ENCODE measurements at places on chromosomes 7 and 10.

- ATAC-seq, result no peak
Observed at GRCh38 chr7:110291430-110291829, 799.5 kb upstream of the LRRN3 start.

DNA sequence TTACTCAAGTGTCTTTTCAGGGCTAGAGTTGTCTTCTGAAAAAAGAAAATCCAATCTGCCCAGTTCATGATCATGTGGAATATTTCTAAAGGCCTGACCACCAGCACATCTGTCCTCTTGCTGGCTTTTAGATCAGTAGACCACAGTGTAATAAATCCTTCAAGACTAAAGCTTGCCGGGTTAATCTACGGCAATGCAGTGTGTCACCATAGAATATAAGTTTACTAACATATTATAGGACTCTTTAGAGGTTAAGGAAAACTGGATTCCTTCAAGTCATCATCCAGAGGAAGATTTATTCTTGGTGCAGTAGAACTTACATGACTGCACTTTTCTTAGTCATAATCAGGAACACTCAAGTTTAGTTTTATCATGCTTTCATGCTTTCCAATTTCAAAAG lies 349.5 kb downstream of the SEMA3D start:
- no peak for ATAC-seq

DNA sequence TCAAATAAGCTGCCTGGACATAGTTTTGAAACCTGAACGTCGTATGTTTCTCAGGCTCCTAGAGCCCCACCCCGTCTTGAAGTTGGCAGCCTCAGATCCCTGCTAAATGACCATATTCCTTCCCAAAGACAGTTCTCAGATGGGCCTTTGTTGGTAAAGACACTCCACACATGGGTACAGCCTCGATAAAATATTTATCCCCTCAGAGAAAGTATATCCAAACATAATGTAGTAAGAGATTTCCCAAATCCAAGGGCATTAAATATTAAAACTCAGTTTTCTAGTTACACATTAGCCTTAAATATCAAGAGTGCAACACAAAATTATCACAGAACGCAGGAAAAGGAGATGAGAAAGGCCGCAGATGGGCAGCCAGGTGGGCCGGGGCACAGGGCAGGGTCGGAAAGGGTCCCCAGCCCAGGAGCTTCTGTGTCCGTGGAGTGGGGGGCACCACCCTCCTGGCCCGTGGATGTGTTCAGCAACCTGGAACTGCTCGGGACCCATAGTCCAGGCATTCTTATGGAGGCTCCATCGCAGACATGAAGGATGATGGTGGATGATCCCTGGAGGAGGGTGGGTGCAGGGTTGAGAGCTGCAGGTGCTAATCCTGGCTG lies 1.5 kb upstream of the CFAP46 start:
- no peak for ATAC-seq

- no peak for ATAC-seq
Observed at GRCh38 chr7:147276783-147277370, 1160.3 kb downstream of the CNTNAP2 start.

DNA sequence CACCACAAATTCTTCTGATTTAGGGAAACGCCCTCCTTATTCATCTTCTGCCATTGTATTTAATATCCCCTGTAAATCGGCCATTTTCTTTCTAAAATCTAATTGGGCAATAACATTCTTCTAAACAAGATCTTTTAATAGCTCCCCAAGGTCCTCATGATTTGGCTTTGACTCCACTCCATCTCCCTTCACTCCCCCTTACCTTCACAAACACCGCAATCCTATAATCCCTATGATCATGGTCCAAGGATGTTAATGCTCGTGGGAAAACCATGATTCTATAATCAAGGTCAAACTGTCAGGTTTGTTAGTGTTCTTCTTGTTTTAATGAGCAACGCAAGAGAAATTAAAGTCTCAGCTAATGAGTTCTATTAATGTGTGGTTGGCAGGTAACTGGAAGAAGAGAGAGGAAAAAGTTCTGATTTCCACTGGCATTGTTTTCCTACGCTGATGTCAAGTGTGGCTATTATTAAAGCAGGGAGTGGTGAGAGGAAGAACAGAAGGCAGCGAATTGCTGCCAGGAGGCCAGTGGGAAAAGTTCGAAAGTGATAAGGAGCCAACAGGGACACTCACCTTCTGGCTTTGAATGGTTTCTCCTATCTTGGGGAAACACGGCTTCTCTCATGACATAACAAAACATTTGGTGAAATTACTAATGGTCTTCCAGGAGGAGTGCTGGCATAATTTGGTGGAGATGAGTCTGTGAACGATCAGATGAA lies 28.1 kb downstream of the LRRC72 start:
- ATAC-seq, result no peak

- peak; percentile 58 for ATAC-seq
Observed at GRCh38 chr10:89032141-89032891, 41.7 kb downstream of the FAS start.

DNA sequence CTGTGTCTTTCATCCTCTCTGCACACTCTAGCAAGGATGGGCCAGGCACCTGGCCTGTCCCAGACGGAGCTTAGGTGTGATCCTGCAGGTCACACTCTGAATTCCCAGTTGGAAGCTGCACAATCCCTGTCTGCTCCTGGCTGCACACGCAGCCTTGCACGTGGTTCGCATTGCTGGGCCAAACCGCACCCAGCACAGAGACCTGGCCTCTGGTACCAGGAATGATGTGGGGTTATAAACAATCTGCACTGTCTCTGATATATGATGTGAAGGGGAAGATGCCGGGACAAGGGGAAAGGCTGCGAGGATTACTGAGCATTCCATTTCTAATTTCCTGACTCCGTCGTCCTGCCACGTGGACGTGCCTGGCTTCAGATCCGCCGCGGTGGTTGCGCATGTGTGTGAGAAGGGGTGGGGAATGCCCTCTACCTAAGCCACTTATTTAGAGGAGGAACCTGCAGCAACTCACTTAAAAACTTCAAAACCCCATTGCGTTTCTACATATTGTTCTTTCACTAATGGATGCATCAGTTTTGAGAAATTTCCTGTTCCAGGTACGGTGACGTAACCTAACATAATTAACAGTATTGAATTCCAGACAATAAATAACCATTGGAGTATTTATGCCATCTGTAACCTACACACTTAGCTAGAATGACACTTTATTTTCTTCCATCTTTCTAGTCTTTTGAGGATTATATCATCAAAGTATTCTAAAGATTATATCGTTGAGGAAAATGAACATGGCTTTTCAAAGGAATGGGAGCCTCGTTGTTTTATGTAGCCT lies 559.7 kb upstream of the MGMT start:
- no peak for ATAC-seq

DNA sequence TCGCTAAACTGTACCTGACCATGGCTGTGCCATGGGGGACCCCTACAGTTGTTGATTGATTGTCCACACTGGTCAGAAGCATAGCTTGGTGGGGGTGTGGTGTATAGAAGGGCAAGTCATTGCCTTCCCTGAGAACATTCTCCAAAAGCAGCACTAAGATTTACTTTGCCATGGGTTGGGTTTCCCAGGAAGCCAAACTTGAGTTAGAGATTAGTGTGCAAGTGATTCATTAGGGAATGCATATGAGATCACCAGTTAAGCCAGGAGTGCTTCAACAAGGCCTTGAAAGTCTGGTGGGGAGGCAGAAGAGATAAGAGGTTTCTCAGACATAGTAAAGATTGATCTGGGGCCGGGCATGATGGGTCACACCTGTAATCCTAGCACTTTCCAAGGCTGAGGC lies 21.4 kb upstream of the TPST1 start:
- ATAC-seq, result peak; percentile 71

DNA sequence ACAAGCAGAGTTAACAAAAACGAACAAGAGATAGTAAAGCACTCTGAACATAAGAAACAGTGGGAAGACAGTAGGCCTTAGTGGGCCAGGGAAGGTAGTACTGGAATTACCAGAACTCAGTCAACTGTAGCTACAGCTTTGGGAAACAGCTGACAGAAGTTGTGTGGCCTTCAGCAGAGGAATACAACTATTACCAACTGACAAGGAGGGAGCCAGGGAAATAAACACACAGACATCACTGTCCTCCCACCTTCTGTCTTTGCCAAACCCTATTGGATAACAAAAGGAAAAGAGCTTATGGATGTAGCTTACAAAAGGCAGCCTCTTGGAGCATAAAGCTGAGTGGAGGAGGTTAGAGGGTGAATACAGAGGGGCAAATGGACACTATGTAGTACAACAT lies 15.4 kb downstream of the MICU1 start:
- no peak for ATAC-seq

- ATAC-seq, result no peak
Observed at GRCh38 chr7:131151034-131151433, 176.6 kb upstream of the MKLN1 start.

GRCh38 chr10:131997366-131998049 lies 15.8 kb upstream of the BNIP3 start:
- peak; percentile 94 for ATAC-seq

DNA sequence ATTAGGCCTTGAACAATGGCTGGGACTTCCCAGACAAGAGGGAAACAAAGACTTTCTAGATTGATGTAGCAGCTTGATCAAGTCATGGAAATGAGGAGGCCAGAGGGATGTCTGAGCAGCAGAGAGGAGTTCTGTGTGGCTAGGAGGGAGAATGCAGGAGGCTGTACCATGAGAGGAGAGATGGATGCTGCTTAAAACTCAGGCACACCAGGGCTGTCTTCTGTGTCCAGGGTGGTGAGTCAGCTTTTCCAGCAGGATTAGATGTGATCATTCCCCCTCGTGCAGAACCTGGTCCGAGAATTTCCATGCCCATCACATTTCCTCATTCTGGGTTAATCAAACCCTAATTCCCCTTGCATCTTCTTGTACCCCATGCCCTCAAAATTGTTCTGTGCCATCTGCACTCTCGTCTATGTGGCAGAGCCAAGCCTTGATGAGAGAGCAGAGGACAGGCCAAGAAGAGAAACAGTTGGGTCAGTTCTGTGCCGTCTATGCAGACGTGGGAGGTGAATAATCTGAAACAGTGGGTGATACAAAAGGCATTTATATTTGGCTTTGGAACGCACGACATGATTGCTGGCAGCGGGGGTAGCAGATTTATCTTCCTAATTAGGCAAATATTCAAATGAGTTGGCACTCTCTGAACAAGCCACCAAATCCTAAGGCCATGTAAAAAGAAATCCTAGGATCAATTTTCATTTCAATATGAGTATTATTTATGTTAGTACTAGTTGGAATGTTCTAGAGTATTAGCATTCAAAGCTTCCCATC lies 160.7 kb downstream of the TMEM178B start:
- ATAC-seq, result no peak

DNA sequence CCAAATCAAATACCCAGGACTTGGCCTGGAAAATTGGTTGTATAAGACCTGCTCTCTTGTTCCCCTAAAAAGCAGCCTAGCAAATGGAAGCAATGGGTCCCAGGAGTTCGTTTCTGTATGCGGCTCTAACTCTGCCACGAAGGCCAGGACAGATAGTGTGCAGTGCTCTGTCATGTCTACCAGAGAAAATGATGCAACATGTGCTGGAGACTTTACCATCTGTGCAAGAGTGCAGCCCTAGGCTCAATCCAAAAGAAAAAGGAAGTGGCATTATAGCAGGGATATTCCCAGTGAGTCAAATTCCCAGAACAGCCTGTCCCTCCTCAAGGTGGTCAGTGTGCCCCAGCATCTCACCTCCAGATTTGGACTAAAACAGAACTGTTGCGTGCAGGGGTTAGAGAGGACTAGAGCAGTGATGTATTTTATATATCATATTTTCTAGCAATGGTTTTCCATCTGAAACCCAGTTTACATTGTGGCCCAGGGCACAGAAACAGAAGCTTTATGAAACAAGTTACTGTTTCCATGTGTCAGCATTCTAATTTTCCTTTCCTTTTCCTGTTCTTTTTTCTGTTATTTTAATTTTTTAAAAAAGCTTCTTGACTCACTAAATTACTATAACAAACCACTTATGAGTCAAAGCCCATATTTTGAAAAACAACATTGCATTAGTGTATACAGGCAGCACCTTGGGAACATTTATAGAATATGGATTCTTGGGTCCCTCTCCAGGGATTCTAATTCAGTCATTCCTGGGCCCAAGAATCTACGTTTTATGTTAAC lies 311.2 kb downstream of the RNLS start:
- peak; percentile 74 for ATAC-seq

DNA sequence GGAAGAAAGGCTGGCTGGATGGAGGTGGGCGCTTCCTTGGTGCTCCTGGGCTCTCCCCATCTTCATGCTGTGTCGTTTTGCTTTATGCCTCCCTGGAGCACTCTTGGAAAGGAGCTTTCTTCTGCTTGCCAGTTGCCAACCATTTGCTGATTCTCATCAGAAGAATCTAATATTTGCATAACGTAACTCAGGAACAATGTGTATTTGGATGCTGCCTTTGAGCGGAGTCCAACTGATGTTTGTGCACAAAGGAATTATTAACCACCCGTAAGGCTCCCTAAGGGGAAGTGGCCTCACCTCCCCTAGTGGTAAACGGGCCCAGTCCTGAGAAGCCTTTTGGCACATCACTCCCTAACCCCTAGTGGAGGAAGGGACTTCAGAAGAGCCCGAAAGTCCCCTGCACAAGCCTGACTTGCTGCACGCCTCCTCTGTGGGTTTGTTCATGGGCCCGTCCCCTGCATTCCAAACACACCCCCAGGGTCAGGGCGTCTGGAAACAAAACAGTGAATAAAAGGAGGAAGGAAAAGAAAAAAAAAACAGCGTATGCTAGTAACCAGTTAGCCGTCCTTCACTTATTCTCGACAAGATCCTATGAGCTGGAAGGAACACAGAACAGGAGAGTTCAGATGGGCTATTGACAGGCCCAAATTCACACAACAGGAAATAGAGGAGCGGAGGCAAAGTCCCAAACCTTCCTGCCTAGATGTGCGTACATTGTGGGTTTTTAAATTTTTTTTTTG lies 602.2 kb downstream of the LRMDA start:
- ATAC-seq, result no peak

DNA sequence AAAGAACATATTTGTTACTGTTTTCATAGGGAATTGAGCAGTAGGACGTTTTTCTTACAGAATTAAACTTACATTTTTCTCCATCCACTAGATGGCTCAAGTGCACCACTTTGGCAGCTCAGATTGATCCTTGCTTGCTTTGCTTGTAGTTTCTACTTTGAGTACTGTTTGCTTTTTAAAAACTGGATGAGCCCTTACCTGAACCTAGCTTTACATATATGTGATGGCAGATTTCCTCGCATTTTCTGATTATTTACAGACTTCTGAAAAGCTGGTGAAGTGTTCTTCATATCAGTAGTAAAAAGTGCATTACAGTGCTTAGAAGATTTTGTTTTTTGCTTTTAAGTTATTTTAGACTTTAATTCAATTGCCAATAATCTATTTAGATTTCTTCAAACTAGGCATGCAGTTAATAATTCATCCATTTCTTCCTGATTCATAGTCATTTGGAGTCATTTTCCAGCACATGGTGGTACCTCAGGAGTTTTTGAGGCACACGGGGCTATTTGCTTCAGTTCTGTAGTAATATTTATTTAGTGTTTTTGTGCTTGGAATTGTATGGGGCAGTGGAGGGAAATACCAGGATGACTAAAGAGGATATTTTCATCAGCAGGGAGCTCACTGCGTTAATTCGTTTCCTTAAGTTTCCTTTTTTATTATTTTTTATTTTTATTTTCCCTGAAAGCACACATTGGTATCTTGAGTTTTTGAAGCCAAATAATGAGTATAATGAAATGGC lies 57.3 kb downstream of the MAPK8 start:
- peak; percentile 55 for ATAC-seq
